ENCODE measurements at places on chromosomes 13 and 19.
A peak's percentile ranks its signal among the peaks of the same experiment; 100 is the strongest.

- no peak for DNase-seq
Measured at GRCh38 chr19:44613295-44614178, at the start of gene IGSF23. Gene IGSF23 (plus strand): TSS chr19:44613563. CDS start chr19:44613646, 83 bp downstream.

- no peak for DNase-seq
Measured at GRCh38 chr19:35755550-35756376, 1.1 kb downstream of the HSPB6 start.

DNA sequence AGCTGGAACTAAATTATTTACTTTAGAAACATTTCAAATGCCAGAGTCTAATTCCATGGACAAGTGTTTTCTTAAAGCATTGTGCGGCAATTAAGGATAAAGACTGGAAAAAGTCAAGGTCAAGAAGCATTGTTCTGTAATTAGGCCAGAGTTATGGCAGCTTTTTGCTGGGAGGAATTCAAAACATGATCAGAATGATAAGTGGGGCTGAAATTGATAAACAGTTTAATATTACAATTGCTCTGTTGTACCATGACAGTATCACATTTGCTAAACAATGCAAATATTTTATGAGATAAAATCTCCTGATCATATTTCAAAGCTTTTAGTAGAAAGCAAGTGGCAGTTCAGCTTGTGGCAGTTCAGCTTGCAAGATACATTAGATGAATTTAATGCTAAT, 513.7 kb downstream of the GPC6 start:
- DNase-seq, result no peak

DNA sequence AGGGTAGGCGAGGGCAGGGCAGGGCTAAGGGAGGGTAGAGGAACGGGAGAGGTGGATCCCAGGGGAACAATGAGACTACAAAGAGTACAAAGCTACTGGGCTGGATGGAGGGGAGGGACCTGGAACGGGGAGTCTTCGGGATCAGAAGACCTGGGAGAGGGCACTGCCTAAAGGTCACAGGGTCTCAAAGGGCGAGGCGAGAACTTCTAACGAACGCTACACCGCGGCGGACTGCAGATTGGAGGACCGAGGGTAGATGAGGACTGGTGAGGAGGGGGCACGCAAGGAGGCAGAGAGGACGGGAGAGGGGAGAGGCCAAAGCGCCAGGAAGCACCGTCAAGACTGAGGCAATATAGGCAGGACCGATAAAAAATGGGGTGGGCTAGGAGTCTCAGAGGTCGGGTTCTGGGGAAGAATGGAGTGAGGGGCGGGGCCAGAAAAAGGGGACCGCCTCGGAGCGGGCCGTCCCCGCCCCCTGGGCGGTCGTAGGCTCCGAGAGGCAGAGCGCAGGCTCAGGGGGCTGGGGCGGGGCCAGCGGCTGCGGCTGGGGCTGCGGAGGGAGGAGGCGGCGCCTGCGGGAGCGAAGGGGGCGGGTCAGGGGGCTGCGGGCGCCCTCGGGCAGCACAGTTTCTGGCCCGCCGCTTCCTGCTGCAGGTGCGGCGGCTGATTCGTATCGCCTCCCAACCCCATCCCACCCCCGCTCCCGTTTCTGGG, 1.3 kb upstream of the KCNC3 start:
- DNase-seq, result peak; percentile 97

DNA sequence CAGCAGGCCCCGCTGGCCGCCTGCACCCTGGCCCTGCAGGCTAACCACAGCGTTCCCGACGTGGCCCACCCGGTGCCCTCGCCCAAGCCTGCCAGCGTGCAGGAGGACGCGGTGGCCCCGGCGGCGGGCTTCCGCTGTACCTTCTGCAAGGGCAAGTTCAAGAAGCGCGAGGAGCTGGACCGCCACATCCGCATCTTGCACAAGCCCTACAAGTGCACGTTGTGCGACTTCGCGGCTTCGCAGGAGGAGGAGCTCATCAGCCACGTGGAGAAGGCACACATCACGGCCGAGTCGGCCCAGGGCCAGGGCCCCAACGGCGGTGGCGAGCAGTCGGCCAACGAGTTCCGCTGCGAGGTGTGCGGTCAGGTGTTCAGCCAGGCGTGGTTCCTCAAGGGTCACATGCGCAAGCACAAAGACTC, 72.1 kb downstream of the ZNF536 start:
- DNase-seq, result no peak

- DNase-seq, result peak; percentile 42
Measured at GRCh38 chr13:94480672-94481145, 1.2 kb upstream of the DCT start.

GRCh38 chr19:1799695-1800342, 12.3 kb downstream of the ATP8B3 start:
- no peak for DNase-seq

All from glutamatergic neuron (in vitro differentiated cells).